ENCODE measurements at places on chromosomes 4 and X. TPM values are rescaled to one million over a fixed set of nuclear protein-coding genes. Genes with fewer than 3 reads are reported as not detected.
A peak's percentile ranks its signal among the peaks of the same experiment; 100 is the strongest.

The PHOX2B gene
- not detected for polyA plus RNA-seq

GRCh38 chrX:67734111-67734753 is 190.4 kb downstream of the AR start:
- peak; percentile 33 for DNase-seq

The TRPC5OS gene
- not detected for polyA plus RNA-seq

GRCh38 chr4:186932196-186932595 is 208.5 kb upstream of the FAT1 start:
- no peak for DNase-seq

The EDNRA gene
- polyA plus RNA-seq = not detected

DNA sequence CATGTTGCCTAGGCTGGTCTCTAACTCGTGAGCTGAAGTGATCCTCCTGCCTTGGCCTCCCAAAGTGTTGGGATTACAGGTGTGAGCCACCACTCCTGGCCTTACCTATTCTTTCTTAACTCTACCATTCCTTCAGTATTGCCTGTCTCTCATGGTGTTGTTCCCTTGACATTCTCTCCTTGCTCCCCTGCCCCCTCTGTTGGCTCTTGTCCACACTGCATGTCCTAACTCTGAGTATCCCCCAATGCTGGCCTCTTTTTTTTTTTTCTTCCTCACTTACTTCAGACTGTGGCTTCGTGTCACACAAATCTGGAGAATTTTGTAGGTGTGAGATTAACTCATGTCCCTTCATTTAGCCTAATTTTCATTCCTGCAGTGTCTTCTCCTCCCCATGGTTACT is 22.9 kb upstream of the FRMPD4 start:
- DNase-seq = no peak

DNA sequence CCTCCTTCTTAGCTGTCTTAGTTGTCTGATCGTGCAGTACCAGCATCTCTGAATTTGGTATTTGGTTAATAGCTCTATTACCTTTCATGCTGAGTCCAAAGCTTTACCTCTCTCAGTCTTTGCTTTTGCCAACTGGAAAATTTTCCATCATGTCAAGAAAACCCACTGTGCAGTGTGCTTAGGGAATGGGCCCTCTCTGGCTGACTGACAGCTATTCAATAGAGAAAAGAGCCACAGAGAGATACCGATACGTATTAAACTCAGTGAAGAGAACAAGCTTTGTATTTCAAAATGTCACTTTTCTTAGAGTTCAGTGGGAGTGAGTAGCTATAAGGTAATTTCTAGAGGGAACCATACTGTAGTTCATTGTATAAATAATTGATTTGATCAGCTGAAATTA is 1507.1 kb downstream of the C4orf33 start:
- no peak for DNase-seq
